Activated CD4-positive, alpha-beta memory T cell treated with anti-CD3 and anti-CD28 coated beads, Interleukin-2, amount 10 ng/mL, durations not matched to agents 7 days and 5 days (primary cell): ENCODE measurements at places on chromosomes 2 and 18.

DNA sequence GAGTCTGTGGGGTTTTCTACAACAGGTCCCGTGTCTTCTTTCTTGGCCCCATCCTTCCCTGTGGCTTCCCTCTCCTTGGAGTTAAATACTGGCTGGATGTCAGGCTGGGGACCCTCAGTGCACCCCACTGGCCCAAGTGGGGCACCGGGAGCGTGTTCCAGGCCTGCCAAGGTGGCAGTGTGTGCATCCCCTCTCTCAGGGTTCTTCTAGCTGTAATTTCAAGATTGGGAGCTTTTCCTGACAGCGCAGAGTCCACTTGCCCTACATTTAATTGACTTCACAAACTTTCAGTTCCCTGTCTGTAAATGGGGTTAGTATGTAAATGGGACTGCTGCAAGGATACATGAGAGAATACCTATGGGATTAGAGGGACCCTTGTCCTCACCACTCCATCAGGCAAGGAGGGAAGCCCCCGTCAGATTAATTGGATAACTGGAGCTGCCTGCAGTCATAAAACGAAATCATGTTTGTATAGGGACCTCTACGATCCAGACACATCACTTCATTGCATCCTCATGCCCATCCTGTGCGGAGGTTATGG is 66.6 kb downstream of the IL1R2 start:
- no peak for DNase-seq

DNA sequence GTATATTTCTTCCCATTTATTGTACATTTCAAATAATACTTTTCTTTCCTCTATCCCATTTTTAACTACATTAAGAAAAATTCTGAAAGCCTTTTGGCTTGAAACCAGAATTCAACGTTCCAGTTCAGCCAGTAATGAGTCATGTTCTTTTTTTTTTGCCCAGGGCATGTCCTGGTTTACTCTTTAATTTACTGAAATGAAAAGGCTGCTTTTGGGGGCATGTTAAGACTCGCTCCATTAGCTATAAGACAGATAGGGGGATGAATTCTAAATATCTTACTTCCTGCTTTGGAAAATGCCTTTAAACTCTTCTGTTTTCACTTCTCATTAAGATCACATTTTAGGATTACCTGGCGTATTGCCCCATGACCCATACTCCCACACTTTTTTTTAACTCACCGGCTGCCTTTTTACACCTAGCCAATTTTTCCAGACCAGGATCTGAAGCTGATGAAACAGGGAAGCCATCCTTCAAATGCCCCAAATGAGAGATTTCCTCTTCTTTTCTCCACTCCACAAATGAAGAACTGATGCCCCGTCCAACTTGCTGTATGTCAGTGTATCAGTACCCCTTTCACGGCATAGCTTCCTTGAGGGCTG is 585 bp downstream of the ABCA12 start:
- no peak for DNase-seq

DNA sequence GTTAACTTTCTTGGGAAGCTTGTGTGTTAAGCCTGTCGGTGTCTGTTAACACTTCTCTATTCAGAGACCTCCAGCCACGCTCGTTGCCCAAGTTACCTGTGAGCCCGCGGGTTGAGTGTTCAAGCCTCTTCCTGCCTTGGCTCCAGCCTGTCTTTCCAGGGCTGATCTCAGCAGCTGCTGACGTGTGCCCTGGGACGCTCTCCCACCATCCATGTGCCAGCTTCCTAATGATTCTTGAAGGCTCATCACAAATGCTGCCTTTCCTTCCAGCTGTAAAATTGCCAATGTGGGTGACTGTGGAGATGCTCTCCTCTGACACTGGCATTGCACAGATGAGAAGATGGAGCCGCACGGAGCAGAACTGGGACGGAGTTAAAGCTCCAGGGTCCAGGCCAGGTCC is 6.1 kb downstream of the RNF144A start:
- DNase-seq, result no peak

DNA sequence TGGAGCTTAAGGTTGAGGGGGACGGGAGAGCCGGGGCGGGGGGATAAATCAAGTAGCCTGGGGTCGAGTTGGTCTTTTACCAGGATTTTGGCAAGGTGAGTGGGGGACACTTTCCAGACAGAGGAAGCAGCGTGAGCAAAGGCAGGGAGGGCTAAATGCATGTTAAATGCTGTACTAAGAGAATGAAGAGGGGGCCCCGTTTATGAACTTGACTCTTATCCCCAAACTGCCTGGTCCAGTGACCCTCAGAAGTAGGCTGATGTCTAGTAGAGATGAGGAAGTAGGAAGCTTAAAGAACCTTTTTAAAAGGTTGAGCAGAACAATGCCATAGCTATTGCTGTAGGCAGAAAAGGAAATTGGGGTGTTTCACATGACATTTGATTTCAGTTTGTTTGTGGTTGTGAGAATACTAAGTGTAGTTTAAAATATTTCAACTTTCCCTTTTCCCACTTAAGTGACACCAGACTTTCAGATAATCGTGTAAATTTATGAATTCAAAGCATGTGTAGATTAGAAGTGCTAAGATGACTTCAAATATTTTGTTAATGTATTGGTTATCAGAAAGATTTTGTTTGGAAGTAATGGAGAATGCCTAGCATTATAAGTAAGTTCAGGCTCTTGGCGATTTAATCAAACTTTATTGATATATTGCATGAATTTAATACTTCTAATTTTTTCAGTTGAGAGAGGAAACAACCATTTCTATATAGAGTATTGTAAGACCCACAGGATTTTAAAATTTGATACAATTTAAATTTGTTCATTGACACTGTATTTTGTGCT is 1.8 kb downstream of the REL start:
- DNase-seq, result peak; percentile 27

DNA sequence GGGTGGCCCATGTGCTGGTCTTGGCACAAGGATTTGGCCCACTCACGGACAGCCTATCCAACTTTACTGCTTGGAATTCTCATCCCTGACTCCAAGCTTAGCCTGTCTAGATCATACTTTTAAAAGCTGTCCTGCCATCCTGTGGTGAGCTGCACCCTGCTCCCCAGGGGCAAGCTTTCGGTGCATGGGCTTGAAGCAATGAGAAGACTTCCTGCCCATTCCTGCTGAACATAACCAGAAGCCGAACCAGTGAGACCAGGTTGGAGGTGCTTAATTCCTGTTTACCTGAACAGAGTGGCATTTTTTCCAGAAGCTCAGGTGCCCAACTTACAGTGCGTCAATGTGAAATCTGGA is 154.5 kb downstream of the ANTXR1 start:
- no peak for DNase-seq
